ENCODE measurements at places on chromosomes 2 and 18. TPM values are rescaled to one million over a fixed set of nuclear protein-coding genes. Genes with fewer than 3 reads are reported as not detected.

TBC1D8 gene
- 111 TPM for total RNA-seq

DNA sequence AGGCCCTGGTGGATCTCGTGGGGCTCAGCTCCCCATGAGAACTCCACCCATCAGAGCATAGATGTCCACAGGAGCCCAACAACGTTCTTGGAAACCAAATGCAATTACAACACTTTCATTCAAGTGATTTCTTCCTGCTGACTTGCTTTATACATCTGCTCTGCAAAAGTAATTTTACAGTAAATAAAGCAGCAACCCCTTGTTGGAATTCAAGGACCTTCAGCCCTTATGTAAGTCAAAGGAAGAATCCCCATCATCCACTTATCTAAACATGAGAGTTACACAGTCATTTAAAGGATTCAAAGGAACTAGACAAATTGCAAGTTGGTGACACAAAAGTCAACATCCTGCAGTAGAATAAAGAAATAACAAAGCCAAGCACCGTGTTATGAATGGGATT lies 17.1 kb upstream of the ANTXR1 start:
- DNase-seq = no peak

DNA sequence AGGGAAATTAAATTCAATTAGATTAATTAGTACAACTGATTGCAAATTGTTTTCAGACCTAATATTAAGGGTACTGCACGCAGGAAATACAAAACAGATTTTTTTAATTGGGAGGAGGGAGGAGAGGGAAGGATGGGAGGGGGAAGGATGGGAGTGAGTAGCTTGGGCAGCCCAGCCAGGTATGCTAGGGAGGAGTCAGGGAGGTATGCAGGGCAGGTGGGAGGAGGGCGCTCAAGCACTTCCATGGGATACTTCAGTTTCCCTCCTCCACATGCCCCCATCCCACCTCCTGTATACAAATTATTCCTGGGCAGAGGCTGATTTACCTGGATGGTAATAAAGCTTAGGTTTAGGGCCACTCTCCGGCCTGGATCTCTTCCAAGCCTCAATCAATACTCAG lies 76.6 kb upstream of the CAPN13 start:
- no peak for DNase-seq

DNA sequence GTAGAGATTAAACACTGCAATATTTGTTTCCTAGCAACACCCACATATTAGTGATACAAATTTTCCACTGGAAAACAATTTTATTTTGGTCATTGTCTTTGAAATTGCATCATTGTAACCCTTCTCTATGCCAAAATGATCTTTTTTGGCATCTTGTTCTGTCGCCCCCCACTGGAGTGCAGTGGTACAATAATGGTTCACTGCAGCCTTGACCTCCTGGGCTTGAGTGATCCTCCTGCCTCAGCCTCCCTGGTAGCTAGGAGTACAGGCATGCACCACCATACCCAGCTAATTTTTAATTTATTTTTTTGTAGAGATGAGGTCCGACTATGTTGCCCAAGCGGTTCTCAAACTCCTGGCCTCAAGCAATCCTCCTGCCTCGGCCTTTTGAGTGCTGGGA lies 117.4 kb downstream of the PIK3C3 start:
- no peak for DNase-seq

CHRNA1 gene
- total RNA-seq = not detected

PCARE gene
- not detected for total RNA-seq
